B cell (primary cell): ENCODE measurements at places on chromosomes 5 and 9.

DNA sequence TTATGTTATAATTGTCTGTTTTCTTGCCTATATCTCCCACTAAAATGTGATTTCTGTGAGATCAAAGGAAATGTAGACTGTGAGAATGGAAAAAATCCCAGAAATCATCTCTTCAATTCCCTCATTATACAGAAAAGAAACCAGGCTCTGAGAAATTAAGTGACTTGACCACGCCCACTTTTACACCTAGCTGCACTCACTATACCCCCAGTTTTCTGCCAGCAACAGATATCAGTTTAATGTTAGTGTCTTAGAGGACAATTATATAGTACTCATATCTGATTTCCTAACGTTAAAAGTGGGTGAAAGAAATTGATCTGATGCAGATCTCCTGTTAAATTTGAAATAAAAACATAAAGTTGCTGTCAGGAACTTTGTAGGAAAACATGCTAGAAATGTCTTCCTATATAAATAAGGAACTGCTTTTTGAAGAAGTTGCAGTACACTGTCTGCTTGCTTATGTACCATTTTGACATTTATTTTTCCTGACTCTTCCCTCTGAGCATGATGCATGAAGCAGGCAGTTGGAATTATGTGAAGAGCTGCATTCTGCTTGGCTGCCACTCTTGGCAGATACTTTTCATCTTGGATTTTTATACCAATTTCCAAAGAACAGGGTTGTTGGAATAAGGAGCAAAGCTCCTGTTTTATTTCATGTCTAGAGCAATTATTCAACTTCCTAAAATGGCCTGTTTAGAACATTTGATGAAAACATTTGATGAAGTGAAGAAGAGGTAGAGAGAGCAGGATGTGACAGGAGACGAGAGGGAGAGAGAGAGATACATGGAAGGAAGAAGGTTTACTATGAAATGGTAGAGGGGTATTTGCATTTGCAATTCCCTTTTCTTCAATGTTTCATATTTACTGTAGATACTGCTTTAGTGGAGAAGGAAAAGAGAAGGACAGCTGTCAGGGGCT, 57.3 kb upstream of the RICTOR start:
- no peak for DNase-seq
- H3K4me3 ChIP-seq = no peak overlapping the region
- H3K27me3 ChIP-seq = no peaks in the 10 kb centered on the region
- no peaks in the 10 kb centered on the region for H3K4me1 ChIP-seq
- H3K27ac ChIP-seq = no peak overlapping the region

- DNase-seq = peak; percentile 65
- peaks cover 73% of the 10 kb centered on the region for H3K4me1 ChIP-seq
- no peaks in the 10 kb centered on the region for H3K27me3 ChIP-seq
Observed at GRCh38 chr9:125646621-125647100, 60.3 kb downstream of the MAPKAP1 start.

- peaks cover 43% of the 10 kb centered on the region for H3K36me3 ChIP-seq
- H3K4me3 ChIP-seq = no peak overlapping the region
- H3K27ac ChIP-seq = no peak overlapping the region
- no peaks in the 10 kb centered on the region for H3K27me3 ChIP-seq
- peaks cover 21% of the 10 kb centered on the region for H3K4me1 ChIP-seq
- no peak for DNase-seq
Observed at GRCh38 chr5:68225188-68225910, 9.8 kb downstream of the PIK3R1 start.

- no peaks in the 10 kb centered on the region for H3K4me1 ChIP-seq
- H3K27me3 ChIP-seq = no peaks in the 10 kb centered on the region
- no peaks in the 10 kb centered on the region for H3K36me3 ChIP-seq
- no peak overlapping the region for H3K4me3 ChIP-seq
- H3K27ac ChIP-seq = no peak overlapping the region
- DNase-seq = no peak
Observed at GRCh38 chr5:171149333-171149732, 159.7 kb upstream of the TLX3 start.

DNA sequence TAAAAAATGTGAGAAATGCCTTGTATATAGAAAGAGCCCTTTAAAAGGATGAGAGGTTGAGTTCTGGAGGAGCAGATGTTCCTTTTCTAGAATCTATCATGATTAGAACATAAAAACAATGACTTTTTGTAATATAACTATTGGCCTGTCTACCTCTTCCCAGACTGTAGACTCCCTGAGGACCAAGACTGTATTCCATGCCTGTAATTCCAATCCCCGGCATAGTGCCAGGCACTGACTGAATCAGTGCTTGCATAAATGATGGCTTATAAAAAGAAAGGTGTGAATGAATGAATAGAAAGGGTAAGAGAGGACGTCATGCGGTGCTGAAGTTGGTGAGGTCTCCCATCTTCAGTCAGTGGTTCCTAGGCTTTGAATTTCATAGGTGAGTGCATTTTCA, 92.6 kb upstream of the GDNF start:
- no peaks in the 10 kb centered on the region for H3K4me1 ChIP-seq
- DNase-seq = no peak

- no peak for DNase-seq
- H3K4me3 ChIP-seq = no peak overlapping the region
- H3K4me1 ChIP-seq = no peaks in the 10 kb centered on the region
- no peaks in the 10 kb centered on the region for H3K36me3 ChIP-seq
- H3K27me3 ChIP-seq = no peaks in the 10 kb centered on the region
Observed at GRCh38 chr5:52738095-52738506, 49.6 kb upstream of the ITGA1 start.

GRCh38 chr5:76202182-76202581, 119.0 kb downstream of the SV2C start:
- no peak for DNase-seq
- no peaks in the 10 kb centered on the region for H3K27me3 ChIP-seq
- no peak overlapping the region for H3K4me3 ChIP-seq
- no peak overlapping the region for H3K27ac ChIP-seq
